ENCODE measurements at places on chromosomes 11 and 22.
A peak's percentile ranks its signal among the peaks of the same experiment; 100 is the strongest.

DNA sequence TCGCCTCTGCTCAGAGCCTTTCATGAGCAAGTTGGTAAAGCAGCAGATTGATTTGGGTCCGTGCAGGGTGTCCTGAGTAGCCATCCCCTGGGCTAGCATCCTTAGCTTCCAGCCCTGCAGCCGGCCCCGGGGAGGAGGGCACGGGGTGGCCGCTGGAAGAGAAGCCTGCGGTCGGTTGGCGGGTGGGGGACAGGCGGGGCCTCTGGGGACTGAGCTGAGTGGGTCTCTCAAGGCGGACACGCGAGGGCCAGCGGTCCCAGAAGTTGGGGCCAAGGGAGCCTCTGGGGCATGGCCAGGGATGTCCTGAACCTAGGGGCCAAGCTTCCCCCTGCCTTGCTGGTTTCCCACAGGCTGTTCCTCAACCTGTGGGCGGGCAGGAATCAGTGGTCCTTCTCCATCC is 143.0 kb downstream of the TBC1D22A start:
- DNase-seq = no peak

- DNase-seq = no peak
Observed at GRCh38 chr22:49186293-49186692, 641.4 kb downstream of the BRD1 start.

DNA sequence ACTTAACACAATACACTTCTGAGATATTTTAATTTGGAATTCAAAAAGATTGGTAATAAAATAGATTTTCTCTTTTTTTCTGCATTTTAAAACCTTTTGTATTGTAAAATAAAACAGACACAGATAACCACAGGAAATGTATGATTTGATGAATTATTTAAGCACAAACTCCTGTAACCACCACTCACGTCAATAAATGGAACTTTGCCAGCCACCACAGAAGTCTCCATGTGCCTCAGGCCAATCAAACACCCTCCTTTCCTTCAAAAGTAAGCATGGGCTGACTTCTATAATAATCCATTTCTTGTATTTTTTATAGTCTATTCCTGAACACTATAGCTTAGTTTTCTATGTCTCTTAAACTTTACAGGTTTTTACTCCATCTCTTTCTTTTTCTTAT is 721.7 kb downstream of the DLG2 start:
- no peak for DNase-seq

DNA sequence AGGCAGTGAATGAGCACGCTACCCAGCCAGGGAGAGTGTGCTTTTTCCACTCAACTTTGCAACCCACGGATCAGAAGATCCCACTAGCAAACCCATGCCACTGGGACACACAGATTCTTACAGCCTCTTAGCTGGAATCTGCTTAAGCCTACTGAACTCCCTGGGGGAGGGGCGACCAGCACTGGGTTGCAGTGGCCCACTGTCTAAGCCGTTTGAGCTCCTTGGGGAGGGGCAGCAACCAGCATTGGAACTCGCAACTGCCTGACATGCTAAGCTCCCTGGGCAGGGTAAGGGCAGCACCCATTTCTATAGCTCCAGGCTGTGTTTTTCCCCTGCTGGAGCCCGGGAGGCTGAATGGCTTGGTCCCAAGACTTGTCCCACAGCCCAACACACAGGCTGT is 99.6 kb downstream of the FAM168A start:
- DNase-seq = no peak

GRCh38 chr11:10659339-10660216 is 34.0 kb downstream of the IRAG1 start:
- peak; percentile 73 for DNase-seq

DNA sequence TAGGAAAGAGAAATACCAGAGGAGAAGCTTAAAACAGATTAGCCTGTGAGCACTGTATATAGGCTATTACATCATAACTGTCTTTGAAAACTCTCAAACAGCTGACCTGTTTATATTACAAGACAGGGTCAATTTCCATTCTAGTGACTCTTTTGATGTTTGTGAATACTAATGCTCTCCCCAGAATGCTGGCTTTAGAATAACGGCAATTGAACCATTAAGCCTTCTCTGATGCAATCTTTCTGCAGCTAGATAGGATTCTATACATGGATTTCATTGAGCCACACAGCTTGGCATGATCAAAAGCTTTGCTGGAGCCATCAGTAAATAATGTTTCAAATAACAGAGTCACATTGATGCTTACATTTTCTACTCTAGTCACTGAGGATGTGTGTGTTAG is 122.7 kb upstream of the FAT3 start:
- DNase-seq = no peak

DNA sequence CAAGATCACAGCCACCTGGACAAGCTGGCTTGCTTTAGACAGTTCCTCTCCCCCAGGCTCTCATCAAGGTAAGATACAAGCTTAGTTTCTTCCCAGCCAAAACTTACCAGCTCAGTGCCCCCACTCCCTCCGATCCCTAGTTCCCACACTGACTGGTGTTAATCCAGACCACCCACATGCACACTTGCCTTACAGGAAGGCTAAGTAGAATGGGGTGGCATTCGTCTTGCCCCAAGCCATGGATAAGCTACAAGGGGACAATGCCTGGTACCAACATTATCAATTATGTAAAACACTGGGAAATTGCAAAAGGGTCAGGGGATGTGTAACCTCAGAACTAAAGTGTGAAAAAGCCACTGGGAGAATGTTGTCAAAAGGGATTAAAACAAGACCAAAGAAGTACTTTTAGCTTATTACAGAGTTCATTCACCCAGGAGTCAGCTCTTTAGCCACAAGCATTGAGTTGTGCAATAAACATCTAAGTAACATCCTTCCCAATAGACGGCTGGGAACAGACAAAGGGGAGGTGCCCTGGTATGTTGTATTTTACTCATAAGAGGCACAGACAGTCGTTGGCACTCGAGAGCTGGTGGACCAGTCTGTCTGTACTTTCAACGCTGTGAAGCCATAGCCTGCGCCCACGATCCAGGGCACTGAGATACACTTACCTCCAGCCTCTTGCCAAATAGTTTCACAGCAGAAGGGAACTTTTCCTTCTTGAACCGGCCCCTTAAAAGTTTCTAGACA is 1.1 kb downstream of the DHCR7 start:
- peak; percentile 70 for DNase-seq

- DNase-seq = no peak
Observed at GRCh38 chr22:20503816-20504215, 3.6 kb upstream of the MED15 start.

DNA sequence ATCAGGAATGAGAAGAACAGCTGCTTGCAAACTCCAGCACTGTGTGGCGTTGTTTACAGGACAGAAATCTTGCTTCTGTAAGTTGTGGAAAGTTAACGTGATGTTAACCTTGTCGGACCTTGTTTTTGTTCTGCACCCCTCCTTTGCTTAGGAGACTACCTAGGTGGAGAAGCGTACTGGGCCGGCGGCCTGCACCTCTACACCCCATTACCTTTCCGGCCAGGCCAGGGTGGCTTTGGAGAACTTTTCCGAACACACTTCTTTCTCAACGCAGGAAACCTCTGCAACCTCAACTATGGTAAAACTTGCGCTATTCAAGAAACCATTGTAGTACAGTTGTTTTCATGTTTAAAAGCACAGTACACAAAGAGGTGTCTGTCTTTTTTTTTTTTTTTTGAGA is 33.7 kb downstream of the SAMM50 start:
- no peak for DNase-seq

DNA sequence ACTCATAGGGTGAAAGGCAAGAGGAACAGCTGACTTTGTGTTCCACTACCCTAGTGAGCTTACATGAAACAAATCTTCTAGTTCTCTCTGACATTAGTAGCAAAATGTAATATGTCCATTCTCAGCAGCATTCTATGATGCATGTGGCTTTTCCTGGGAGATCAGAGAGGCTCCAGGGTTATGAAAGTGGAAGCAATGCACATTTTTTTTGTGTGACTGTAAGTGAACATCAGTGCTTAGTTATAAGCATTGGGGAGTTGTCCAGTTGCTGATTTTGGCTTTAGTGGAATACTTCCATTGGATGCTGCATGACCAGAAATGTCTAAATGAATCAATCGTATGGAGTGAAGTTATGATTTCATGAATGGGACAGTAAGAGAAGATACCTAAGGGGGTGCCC is 255.9 kb downstream of the FAT3 start:
- DNase-seq = peak; percentile 7

- DNase-seq = no peak
Observed at GRCh38 chr11:1102221-1102971, 27.7 kb downstream of the MUC2 start.

- no peak for DNase-seq
Observed at GRCh38 chr11:8650401-8650990, 32.0 kb downstream of the TRIM66 start.

DNA sequence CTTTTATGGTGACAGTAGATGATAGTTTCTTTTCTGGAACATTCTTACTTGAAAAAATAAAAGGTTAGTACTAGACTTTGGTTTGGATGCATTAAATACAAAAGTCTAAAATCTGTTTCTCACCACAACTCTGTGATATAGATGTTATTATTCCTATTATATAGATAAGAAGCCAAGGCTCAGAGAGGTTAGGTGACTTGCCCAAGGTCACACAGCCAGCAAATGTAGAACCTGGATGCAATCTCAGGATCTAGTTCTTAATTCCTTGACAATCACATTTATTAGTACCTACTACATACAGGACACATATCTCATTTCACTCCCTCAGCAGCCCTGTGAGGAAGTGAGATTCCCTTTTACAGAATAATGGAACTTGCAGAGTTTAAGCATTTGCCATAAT is 26.3 kb upstream of the SMCO4 start:
- DNase-seq = no peak

- no peak for DNase-seq
Observed at GRCh38 chr11:42329929-42330565, 870.6 kb upstream of the LRRC4C start.

DNA sequence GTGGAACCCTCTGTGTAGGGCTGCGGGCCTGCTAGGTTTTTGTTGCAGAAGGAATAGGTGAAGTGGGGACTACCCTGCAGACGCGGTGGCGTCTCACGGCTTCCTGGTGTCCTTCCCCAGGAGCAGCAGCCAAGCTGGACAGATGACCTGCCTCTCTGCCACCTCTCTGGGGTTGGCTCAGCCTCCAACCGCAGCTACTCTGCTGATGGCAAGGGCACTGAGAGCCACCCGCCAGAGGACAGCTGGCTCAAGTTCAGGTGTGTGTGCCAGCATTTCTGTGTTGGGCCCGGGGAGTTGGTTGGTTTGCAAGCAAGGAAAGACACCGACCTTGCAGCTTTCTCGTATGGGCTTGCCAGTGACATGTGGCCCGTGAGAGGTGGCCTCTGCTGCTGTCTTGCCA is 15.3 kb downstream of the TAB1 start:
- DNase-seq = no peak

DNA sequence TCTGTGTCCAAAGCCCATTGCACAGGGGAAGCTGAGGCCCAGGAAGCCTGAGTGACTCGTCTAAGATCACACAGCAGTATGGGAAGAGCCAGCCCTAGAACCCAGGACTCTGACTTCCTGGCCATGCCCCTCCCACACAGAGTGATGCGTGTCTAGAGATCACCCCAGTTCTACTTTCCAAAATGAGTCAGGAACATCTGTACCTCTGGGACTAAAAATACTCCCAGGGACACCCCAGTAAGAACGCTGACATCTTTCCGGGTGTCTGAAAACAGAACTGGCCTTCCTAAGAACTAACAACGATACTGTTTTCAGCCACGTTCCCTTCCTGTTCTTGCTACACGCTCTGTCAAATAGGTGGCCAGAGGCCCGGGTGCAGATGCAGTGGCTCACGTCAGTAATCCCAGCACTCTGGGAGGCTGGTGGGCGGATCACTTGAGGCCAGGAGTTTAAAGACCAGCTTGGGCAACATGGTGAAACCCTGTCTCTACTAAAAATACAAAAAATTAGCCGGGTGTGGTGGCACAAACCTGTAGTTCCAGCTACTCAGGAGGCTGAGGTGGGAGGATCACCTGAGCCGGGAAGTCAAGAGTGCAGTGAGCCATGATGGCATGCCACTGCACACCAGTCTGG is 21.7 kb upstream of the PDGFB start:
- no peak for DNase-seq

- DNase-seq = no peak
Observed at GRCh38 chr11:42521994-42522393, 789.8 kb upstream of the API5 start.

DNA sequence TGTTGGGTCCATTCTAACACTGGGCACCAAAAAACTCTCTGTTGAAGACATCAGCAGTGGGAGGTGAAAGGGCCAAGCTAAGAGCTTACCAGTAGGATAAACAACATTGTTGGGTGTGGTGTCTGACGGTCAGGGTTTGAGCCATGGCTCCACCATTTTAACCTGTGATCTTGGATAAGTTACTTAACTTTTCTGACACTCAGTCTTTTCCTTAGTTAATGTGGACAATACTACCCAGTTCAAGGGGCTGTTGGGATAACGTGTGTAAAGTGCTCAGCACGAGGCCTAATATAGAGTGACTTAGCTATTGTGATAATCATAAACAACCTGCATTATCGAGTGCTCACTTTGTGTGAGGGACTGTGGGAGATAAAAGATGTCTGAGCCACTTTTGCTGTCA is 6.1 kb downstream of the UCP3 start:
- DNase-seq = no peak

- peak; percentile 34 for DNase-seq
Observed at GRCh38 chr11:13207665-13208594, 69.7 kb upstream of the BMAL1 start.

- DNase-seq = no peak
Observed at GRCh38 chr11:91295591-91295990, 929.0 kb upstream of the FAT3 start.

DNA sequence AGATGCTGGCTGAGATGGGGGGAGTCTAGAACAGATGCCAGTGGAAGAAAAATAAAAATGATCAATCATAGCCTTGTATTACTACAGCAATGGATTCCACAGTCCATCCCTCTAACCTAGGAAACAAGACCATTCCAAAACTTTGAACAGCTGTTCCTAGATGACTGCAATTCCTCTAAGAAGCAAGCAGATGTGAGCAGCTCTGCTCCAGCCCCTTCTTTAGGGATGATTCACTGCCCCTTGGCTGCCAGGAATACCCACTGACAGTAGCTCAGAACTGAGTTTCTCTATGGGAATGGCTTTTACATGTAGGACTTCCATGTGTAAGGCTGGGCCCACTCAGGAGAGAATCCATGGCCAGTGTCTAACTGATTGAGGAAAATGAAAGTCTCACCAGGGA is 943.9 kb downstream of the OPCML start:
- DNase-seq = no peak

DNA sequence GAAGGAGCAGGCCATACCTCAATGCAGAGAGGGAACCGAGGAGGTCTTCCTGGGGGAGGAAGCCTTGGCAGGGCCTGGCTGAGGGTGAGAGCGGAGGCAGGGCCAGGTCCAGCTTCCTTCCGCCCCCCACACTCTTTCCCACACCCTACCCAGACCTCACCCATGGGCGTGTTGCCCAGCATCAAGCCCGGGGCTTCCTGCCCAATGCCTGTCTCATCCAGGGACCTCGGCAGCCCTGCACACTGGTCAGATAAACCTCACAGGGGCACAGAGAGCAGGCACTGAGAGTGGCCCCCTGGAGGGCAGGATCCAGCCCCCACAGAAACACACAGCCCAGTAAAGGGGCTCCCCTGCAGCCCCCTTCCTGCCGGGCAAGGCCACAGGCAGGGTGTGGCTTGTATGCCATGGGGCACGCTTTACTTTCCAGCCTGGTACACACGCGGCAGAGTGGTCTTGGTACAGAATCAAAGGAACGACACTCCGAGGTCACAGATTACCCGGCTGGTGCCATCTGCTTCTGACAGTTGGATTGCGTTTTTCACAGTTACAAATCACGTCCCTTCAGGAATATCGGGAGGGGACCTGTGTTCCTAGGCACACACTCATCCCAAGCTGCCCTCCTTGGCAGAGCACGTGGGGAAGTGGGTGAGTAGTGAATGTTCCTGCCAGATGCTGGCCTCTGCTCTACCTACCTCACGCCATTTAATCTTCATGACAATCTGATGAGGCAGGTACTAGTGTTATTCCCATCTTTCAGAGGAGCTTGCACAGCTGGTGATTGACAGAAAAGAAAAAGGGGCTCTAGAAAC is 20.0 kb upstream of the CD5 start:
- DNase-seq = no peak
